ENCODE measurements at places on chromosomes 11 and 22.

DNA sequence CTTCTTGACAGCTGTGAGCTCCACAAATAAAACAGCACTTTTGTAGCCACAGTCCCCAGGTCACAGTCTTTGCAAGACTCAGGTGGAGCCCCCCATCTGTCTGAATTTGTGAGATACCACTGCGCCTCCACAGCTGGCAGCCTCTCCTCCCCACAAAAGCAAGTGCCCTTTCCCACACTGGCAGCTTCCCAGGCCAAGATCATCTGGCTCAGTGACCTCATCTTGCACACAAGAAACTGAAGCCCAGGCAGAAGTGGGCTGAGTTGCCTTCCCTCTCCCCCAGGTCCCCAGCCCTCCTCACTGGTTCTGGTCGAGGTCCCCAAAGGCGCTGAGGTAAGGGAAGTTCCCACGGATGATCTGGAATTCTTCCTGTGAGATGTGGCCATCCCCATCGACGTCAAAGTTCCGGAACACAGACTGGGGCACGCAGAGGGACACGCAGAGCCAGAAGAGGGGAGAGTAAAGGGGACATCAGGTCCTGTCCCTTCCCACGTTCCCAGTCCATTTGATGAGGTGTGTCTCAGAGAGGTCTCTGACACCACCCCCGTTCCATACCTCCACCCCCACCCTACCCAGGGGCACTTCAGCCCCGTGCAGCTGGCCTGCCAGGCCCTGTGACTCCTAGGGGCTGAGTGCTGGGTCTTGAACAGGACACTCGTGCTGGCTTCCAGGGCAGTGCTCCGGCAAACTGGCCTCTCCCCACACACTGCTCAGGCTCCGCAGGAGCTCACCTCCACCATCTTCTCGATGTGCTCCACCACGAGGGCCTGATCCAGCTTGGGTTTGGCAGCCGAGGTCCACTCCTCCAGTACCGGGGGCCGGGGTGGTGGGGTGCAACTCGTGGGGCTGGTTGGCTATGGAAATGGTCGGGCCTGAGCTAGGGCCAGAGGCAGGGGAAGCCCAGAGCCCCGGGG, 8.9 kb downstream of the RASGRP2 start:
- no peak for DNase-seq

DNA sequence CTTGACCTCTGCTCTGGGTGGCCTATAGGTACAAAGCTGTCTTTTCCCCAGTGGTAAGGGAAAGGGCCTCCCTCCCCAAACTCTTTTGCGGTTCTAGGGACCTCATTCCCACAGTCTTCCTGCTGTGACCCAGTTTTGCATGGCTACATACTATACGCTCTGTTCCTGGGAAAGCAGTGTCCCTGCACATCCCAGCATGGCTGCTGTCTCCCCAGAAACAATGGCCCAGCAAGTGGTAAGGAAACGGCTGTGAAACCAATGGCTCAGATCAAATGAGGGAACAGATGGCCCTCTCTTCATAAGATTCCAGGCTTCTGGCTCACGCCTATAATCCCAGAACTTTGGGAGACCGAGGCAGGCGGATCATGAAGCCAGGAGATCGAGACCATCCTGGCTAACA, 41.1 kb downstream of the RPL27A start:
- DNase-seq = no peak

DNA sequence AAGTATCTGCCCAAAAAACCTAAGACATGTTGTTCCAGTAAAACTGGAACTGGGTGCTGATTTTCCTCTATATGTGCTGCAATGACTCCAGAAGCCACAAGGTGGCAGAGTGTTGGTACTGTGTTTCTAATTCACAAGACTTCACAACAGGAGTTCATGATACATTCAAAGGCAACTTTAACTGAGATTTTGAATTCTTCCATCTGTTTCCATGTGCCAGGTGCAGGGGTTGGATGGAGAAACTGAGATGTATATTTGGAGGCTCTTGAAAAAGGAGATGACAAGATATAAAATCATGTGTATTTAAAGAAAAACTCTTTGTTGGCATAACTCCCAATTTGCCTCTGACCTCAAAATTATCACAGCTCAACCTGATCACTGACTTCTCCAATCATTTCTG, 1098.6 kb upstream of the CCDC90B start:
- no peak for DNase-seq

- no peak for DNase-seq
Measured at GRCh38 chr22:31243339-31244045, 31.4 kb downstream of the LIMK2 start.

GRCh38 chr11:68372114-68372513, 59.7 kb downstream of the LRP5 start:
- DNase-seq = no peak

DNA sequence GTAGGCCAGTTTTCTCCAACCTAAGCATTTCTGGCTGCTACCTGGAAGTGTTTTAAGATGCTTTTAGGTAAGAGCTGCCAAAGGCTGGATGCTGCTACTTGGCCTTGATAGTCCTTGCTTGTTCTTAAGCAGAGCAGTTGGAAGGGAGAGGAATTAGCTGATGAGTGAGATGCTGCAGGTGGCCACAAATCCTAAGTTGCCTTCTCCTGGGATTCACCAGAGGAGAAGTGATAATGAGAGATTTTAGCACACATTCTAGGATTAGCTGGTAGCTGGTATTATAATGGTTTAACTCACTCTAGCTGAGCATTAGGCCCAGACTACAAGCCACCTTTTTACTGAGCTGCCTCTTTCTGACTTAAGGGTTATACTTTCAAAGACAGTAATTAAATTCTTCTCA, 442.9 kb upstream of the RAG2 start:
- DNase-seq = no peak

GRCh38 chr22:19844377-19845053, 10.2 kb downstream of the GNB1L start:
- no peak for DNase-seq

- DNase-seq = no peak
Measured at GRCh38 chr11:18295316-18295715, 26.6 kb downstream of the HPS5 start.

DNA sequence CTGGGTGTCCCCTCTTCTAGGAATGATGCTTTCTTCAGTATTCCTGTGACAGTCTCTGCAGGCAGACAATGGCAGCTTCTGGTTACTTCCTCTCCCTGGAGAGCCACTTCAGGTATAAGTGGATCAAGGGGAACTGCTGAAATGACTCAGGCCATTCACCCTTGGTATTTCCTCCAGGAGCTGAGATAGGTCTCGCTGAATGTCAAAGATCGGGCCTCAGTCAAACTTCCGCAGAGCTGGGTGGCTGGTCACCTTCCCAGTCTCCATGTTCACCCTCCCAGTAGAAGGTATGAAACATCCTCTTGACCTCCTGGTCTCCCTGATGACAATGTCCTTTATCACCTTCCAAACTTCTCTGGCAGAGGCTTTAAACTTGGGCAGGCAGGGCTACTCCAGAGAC, 1.8 kb upstream of the ANKK1 start:
- no peak for DNase-seq

DNA sequence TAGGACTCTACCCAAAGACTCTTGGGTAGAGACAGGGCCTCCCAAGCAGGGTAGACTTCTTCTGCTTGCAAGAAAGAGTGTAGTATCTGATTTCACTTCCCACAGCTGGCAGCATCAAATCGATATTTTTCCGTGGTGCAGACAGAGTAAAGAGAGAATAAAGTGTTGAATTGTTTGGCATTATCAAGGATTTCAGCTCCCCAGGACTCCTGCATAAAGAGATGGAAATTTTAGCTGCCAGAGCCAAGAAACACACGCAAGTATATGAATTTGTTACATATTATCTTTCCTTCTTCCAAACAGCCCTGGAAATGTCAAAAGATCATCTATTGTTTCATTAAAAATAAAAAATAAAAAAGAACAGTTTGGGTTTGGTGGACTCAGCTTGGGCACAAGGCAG, 136.8 kb downstream of the PKNOX2 start:
- no peak for DNase-seq

- DNase-seq = no peak
Measured at GRCh38 chr11:10325277-10326011, 20.6 kb downstream of the ADM start.

DNA sequence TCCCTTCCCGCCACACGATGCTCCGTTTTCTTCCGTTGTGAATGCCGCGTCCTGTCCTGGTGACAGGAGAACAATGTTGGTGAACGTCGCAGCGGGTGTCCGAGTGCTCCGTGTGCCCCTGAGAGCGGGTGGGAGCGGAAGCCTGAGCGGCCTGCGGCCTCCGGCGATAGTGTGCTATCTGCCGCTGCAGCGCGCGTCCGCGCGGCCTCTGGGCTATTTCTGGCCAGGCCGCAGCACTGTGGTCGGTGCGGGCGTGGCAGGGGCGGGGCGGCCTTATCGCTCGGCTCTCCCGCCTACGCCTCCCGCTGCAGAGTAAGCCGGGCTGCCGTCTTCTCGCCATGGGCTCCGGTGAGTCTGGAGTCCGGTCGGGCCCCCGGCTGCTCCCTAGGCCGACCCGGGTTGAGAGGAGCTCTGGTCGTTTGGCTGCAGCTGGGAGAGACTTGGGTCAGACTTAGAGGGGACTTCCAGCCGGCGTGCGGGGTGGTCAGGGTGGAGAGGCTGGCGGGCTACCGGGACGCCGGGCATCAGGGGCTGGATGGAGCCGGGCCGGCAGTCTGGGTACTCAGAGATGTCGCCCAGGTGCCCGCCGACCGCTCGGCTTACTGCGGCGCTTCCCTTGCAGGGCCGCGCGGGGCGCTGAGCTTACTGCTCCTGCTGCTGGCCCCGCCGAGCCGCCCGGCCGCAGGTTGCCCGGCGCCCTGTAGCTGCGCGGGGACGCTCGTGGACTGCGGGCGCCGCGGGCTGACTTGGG, at the start of gene GP1BB:
Gene GP1BB, plus strand, starts transcription at position 308 of the 751 bp plus-strand sequence. Its CDS starts 31 bp downstream, at position 339.
- peak; percentile 28 for DNase-seq

DNA sequence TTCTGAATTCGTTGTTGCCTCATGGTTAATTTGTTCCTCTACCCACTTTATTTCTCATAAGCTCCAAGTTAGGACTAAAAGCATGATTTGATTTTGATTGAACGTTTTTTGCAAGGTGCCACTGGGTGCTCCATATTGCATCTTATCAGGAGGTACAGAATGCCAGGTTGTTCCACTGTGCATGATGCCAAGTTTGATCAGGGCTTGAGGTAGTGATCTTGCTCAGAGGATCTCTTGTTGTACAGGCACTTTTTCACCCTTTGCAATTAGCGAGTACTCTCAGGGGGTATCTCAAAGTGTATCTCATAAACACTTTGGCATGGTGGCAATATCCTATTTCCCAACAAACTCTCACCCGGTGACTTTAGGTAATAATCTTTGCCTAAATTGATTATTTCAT, 4.0 kb downstream of the GRAP2 start:
- no peak for DNase-seq

GRCh38 chr22:38353142-38353629, 36.0 kb upstream of the CSNK1E start:
- DNase-seq = peak; percentile 58

- DNase-seq = no peak
Measured at GRCh38 chr11:117179048-117179999, 781 bp downstream of the SIDT2 start.

- DNase-seq = no peak
Measured at GRCh38 chr11:1410366-1411291, 20.9 kb downstream of the BRSK2 start.

DNA sequence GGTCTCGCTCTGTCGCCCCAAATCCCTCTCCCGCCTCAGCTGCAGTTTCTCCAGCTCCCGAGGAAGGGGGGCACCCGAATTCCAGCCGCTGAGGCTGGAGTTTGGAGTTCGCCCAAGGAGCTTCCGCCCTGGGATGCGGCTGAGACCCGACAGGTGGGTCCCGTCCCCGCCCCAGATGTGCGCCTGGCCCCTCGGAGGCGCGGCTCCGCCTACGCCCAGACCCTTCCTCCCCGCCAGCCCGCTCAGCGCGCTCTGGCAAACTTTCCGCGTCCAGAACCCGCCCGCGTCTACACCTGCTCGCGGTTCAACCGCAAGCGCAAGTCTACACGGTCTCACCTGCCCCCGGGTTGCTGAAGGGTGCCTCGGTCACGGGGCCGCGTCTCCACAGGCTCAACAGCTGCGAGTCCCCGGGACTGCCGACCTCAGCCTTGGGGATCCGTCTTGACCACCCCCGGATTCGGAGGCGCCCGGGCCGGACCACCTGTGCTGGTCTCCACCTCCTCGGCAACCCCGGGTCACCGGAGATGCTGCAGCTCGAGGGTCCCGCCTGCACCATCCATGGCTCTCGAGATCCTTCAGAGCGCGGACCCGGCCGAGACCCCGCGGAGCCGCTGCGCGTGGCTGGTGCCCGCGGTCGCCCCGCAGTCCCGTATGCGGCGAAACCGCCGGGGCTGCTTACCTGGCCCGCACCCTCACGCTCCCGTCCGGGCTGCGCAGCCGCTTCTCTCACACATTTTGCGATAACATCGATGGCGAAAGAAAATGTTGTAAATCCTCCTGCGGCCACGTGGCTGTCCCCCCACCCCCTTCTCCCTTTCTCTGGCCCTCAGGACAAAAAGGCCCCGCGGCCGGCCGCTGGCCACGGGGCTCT, 63.6 kb downstream of the NFAM1 start:
- peak; percentile 7 for DNase-seq

GRCh38 chr11:58770627-58771457, 39.1 kb upstream of the GLYAT start:
- no peak for DNase-seq

GRCh38 chr11:66722745-66723651, 6.0 kb downstream of the SPTBN2 start:
- no peak for DNase-seq

- DNase-seq = no peak
Measured at GRCh38 chr11:27618281-27618915, 81.9 kb downstream of the BDNF start.

DNA sequence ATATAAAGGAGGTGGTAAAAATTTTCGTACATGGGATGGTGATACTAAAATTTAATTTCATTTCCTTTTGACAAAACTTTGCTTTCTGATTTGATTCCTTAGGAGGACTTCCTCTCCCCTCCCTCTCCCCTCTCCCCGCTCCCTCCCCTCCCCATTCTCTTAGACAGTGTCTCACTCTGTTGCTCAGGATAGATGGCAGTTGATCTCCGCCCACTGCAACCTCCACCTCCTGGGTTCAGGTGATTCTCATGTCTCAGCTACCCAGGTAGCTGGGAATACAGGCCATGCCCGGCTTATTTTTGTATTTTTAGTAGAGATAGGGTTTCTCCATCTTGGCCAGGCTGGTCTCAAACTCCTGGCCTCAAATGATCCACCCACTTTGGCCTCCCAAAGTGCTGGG, 15.9 kb downstream of the TRIM44 start:
- no peak for DNase-seq

GRCh38 chr11:125244166-125244565, 79.6 kb downstream of the PKNOX2 start:
- no peak for DNase-seq

DNA sequence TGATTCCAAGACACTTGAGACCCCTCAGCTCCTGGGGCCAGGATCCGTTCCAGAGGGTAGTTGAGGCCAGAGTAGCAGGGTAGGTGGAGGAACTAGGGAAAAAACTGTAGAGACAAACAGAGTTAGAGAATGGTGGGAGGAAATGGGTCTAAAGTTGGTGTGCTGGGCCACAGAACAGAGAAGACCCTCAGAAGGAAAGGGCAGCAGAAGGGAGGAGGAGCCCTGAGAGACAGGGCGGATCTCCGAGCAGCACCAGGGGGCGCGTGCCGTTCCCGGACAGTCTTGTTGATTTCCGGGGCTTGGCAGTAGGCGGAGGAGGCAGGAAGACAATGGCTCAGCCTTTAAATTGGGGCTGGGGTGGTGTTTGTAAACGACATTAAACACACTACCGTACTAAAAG, 2.4 kb upstream of the CECR2 start:
- DNase-seq = peak; percentile 17

GRCh38 chr11:130247319-130247718, 67.4 kb downstream of the ZBTB44 start:
- DNase-seq = no peak

- no peak for DNase-seq
Measured at GRCh38 chr11:2406878-2407410, 6.4 kb downstream of the TSSC4 start.

GRCh38 chr11:1854132-1854948, 1.5 kb downstream of the LSP1 start:
- no peak for DNase-seq

All from stimulated activated CD8-positive, alpha-beta memory T cell treated with anti-CD3 and anti-CD28 coated beads, Interleukin-2, amount 100 ng/mL, for 48 hours (primary cell).